CD14-positive monocyte (primary cell): ENCODE measurements at places on chromosomes 2 and 18. TPM values are rescaled to one million over a fixed set of nuclear protein-coding genes. Genes with fewer than 3 reads are reported as not detected.

Gene IGFBP2
- polyA plus RNA-seq: 1.6 TPM in 2 replicates

Gene SIX3
- not detected for polyA plus RNA-seq

Gene MOGAT1
- polyA plus RNA-seq: not detected

Gene CIDEA
- not detected for polyA plus RNA-seq

Gene REEP1
- not detected for polyA plus RNA-seq

Gene LHCGR
- not detected for polyA plus RNA-seq

Gene NAPG
- 15.9 TPM for polyA plus RNA-seq

Gene FEZ2
- 5.1 and 15.6 TPM in 2 replicates for polyA plus RNA-seq

Gene SERPINB10
- 2.0 TPM for polyA plus RNA-seq

Gene PLEK
- 351 TPM for polyA plus RNA-seq

Gene ITGB6
- polyA plus RNA-seq: not detected

Gene RAD51AP2
- not detected for polyA plus RNA-seq

Gene TSHZ1
- 1.4 TPM for polyA plus RNA-seq

Gene DNAH7
- not detected for polyA plus RNA-seq

Gene XDH
- not detected for polyA plus RNA-seq

Gene MC4R
- polyA plus RNA-seq: not detected in 2 replicates

Gene NT5DC4
- 1.0 and 2.2 TPM in 2 replicates for polyA plus RNA-seq

Gene PXDN
- polyA plus RNA-seq: not detected

Gene KCNS3
- polyA plus RNA-seq: not detected in 2 replicates

Gene TLX2
- polyA plus RNA-seq: not detected in 2 replicates

Gene UGT1A5
- polyA plus RNA-seq: not detected

Gene RNASEH1
- polyA plus RNA-seq: 16.4 TPM

Gene NYAP2
- not detected for polyA plus RNA-seq

Gene COX5B
- polyA plus RNA-seq: 215 and 326 TPM in 2 replicates

Gene TMEM37
- polyA plus RNA-seq: not detected
